H54 (cell line): ENCODE measurements at places on chromosomes 6 and 20.

- no peak for DNase-seq
Measured at GRCh38 chr6:34315780-34316179, 67.0 kb upstream of the SMIM29 start.

- DNase-seq, result no peak
Measured at GRCh38 chr20:20843982-20844381, 131.5 kb upstream of the RALGAPA2 start.

- DNase-seq, result no peak
Measured at GRCh38 chr6:15290962-15291704, 45.3 kb downstream of the JARID2 start.

- peak; percentile 70 for DNase-seq
Measured at GRCh38 chr6:109482905-109483734, at the start of gene ZBTB24. Gene ZBTB24, minus strand, starts transcription at chr6:109483219. Its CDS starts 1,193 bp downstream, at chr6:109482026.

DNA sequence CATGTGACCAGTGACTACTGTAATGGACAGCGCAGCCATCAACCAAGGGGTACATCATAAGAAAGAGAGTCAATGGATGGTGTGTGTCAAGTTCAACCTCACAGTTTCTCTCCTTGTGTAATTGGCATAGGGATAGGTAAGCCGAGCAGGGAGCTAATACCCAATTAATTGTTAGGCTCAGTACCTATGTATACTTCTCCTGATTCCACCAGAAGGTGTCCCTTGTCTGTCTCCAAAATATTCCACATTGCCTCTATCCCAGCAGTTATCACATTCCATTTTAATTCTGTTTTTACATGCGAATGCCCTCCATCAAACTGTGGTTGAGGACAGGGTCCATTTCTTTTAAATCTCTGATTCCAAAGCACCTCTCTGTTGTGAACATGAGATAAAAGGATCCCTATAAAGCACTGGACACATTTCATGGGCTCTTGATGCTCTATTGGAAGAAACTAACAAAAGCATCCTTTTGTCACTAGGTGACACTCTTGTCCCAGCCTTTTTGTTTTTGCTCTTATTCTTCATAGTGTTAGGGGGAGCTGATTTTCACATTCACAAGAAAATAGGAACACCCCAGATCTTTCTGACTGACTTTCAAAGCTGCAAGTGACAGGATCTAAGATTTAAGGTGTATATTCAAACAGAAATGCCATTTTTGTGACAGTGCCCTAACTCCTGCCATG is 38.9 kb downstream of the FBXO9 start:
- no peak for DNase-seq

- no peak for DNase-seq
Measured at GRCh38 chr6:16999491-17000436, 102.1 kb upstream of the STMND1 start.

GRCh38 chr6:80940976-80941375 is 811.5 kb downstream of the TENT5A start:
- DNase-seq, result no peak

DNA sequence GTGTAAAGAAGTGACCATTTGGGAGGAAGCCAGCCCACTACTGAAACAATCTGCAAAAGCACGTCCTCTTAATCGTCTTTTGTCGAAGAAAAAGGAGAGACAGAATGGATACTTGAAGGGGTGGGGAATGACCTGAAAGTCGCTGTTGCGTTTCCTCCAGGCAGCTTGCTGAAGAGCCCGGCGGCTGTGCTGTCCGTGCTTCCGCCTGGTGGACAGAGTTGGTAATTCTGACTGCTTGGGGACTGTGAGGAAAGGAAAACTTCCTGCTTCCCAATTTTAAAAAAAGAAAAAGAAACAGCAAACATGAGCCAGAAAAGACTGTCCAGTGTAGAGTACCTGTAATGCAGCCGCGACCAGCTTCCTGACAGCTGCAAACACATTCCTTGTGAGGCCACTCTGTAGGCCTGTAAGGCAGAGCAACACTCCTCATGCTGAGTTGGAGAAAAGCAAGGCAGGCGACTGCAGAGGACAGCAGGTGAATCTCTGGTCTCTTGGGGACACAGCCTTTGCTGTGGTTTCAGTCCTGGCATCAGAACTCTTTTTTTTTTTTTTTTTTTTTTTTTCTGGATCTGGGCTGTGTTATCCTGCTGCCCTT is 251.1 kb upstream of the TBX18 start:
- peak; percentile 33 for DNase-seq

DNA sequence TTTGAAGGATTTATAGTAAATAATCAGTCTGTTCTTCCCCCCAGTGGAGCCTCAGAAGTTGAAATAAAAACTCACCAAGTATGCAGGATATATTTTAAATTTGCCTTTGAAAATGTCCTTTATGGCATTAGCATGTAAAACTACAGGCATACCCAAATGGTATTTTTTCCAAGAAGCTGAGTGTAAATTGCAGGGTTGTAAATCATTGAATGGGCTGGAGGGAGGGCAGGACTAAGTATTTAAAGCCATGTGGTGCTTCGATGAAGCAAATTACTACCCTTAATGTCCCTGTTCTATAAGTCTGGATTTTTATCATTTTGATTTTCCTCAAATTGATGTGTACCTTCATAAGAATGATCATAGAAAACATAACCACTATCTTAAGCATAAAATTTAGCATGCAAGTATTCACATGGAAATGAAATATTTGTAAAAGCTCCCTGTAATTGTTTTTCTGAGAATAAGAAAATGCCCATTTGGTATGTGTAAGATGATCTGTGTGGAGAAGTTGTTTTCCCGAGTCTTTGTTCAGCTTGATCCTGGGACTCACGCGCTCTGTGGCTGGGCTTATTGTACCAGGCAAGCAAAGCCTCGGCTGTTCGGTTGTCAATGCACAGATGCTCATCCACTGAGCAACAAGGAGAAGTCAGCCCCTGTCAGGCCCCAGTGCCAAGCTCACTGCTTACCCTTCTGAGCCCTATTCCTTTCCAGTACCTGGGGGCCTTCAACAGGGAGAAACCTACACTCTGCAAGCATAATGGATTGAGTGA is 66.7 kb downstream of the CD164 start:
- no peak for DNase-seq

- DNase-seq, result no peak
Measured at GRCh38 chr6:169832247-169832948, 81.0 kb downstream of the ERMARD start.

- DNase-seq, result peak; percentile 9
Measured at GRCh38 chr6:131602781-131603312, 25.2 kb downstream of the MED23 start.

GRCh38 chr6:25257686-25258348 is 21.4 kb upstream of the CARMIL1 start:
- no peak for DNase-seq

DNA sequence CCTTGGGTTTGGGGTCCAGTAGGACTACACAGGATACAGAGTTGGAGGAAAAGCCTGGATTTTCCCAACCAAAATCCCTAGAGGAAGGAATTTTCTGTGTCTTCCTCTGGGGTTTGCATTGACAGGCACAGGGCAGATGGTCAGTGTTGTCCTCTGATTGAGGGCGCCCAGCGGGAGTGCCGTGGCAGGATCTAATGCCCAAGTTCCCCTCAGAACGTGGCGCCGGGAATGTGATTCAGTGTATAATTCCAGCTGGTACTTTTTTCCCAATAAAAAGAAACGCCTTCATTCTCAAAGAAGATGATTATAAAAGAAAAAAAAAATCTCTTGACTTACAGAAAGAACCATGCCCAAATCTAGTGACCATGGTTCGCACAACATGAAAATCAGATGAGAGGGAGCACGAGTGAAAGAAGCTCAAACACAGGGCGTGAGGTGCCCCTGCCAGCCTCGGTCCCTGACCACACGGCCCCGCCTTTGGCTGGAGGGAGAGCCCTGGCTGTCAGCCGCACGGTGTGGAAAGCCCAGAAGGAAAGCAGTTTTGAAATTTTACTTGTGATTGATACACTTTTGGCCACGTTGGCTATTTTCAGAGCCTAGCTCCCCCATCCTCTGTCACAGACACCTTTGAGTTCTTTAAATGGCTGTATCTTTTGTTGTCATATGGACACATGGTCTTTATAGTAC is 31.6 kb downstream of the VEGFA start:
- no peak for DNase-seq
